HS-5 (cell line): ENCODE measurements at places on chromosomes 7 and 10.

- no peak for DNase-seq
Measured at GRCh38 chr7:35866186-35866585, 65.3 kb downstream of the SEPTIN7 start.

DNA sequence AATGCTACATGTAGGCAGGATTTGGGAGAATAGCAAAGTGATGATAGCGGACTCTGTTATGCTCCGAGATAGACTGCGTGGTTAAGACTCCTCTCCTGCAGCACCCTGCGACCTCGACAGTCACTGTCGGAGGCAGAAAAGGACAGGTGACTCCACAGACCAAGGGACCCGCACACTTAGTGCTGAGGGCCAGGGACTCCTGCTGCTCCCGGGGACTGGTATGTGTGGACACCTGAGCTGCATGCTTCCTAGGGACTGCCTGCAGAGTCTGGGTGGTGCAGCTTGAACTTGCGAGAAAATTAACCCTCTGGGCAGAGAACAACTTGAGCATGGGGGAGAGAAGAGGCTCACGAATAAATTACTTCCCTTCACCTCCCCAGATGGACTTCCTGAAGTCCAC lies 407.1 kb upstream of the PFKP start:
- no peak for DNase-seq

DNA sequence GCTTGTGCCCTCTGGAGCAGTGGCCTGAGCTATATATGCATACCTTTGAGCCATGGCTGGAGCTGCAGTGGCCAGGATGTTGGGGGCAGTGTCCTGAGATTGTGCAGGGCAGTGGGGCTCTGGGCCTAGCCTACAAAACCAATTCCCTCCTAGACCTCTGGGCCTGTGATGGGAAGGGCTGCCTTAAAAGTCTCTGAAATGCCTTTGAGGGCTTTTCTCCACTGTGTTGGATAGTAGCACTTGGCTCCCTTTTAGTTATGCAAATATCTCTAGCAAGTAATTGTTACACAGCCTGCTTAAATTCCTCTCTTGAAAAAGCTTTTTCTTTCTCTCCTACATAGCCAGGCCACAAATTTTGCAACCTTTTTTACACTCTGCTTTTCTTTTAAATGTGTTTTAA lies 426.4 kb downstream of the ACTR3B start:
- DNase-seq = no peak

DNA sequence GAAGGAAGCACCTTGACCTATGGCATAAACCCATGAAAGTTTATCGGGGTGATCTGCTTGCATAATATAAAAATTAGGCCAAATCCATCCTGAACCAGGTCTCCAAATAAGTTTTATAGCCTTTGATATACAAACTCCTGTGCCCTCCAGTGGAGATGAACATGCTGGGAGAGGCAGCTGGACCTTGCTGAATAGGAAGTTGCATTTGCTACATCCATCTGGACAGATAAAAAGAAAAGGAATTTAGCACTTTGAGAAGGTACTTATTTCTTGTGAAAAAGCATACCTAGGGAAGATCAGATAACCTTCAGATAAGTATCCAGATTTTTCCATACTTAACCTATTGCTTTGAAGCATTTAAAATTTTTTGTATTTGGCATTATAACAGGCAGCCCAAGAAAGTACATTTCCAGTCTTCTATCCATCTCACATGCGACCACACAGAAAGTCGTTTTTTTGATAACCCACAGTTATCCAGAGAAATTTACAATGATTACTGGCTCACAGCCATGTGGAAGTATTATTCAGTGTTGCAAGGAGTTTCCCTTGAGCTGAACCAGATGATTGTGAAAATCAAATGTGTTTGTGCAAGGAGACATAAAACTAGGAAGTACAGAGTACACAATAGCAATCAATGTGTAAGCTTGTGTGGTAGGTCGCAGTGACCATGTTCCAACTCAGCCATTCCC lies 124.4 kb upstream of the STK17A start:
- no peak for DNase-seq

DNA sequence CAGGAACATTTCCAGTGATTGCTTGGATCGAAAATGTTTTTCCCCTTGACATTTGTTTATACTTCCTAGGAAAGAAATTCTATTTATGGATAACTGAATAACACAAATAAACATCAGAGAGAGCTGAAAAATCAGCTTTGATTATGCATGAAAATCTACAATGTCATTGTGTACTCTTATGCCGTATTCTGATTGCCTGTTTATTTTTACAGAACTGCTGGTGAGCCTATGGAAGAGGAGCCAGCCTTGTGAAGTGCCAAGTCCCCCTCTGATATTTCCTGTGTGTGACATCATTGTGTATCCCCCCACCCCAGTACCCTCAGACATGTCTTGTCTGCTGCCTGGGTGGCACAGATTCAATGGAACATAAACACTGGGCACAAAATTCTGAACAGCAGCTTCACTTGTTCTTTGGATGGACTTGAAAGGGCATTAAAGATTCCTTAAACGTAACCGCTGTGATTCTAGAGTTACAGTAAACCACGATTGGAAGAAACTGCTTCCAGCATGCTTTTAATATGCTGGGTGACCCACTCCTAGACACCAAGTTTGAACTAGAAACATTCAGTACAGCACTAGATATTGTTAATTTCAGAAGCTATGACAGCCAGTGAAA lies 121.5 kb downstream of the TWIST1 start:
- no peak for DNase-seq

- DNase-seq = no peak
Measured at GRCh38 chr7:144665689-144666381, 170.0 kb downstream of the TPK1 start.

- DNase-seq = no peak
Measured at GRCh38 chr10:5449823-5450222, 37.5 kb downstream of the NET1 start.

DNA sequence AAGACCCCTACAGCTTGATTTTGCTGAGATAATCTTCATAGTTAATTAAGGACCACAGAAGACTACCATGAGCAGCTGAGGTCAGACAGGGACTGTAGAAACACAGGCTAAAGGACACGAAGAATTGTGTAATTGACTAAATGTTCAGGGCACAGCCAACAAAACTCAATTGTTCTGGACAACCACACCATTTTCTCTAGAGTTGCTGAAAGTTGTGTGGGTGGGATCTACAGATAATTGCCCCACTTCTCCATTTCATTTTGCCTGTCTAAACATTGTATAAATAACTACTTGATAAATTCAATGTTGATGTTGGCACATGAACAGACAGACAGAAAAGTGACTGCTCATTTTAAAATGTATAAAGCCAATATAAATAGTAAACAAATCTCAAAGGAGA lies 39.0 kb upstream of the SLC16A12 start:
- no peak for DNase-seq

DNA sequence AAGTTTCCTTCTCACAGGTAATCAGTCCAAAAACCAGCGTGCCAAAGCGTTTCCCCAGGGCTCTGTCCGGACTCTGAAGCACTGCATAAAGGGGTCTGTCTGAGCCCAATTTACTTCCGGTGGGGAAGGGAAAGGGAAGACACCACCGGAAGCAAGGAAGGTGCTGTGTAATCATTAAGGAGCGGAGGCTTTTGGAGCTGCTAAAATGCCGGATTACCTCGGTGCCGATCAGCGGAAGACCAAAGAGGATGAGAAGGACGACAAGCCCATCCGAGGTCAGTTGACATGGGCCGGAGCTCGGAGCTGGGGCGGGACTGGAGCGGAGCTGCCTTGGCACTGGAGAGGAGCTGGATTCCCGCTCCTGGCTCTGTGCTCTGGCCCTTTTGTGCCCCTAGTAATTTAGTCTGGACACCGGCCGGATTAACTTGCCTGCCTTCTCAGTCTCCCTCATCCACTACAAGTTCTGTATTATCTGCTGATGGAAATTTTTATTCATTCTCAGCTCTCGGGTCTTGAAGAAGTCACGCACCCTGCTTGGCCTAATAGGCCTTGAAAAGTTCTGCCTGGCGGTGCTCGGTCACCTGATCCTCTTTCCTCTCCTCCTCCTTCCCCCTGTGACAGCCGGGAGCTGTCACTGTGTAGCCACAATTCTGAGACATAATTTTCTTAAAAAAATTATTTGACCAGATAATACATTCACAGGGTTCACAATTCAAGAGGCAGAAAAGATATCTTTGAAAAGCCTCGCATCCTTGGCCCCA lies at the start of gene PSMC2:
Gene PSMC2 (plus strand): TSS at position 137 of the 761 bp plus-strand sequence. CDS start 69 bp downstream, at position 206.
- DNase-seq = peak; percentile 54

DNA sequence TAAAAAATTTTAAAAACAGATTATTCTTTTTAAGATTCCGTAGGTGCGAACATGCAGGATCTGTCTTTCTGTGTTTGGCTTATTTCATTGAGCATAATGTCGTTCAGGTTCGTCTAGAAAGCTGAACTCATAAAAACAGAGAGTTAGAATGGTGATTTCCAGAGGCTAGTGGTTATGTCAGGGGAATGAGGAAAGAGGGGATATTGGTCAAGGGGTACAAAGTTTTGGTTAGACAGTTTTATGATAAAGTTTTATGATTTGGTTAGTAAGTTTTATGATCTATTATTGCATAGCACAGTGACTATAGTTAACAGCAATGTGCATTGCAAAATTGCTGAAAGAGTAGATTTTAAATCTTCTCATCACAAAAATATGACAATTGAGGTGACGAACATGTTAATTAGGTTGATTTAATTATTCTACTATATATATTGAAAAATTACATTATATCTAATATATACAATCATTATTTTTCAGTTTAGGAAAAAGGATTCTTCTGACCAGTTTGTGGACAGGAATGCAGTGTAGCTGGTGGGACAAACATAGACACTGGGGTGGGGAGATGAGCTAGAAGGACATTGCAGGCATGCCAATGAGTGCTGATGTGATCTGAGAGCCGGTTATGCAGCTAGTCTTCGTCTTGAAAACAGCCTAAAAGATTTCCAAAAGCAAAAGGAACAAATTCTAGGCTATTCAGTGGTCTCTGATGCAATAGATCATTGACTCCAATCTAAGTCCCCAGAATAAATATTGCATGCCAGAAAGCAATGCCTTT lies 31.3 kb upstream of the MALRD1 start:
- no peak for DNase-seq

DNA sequence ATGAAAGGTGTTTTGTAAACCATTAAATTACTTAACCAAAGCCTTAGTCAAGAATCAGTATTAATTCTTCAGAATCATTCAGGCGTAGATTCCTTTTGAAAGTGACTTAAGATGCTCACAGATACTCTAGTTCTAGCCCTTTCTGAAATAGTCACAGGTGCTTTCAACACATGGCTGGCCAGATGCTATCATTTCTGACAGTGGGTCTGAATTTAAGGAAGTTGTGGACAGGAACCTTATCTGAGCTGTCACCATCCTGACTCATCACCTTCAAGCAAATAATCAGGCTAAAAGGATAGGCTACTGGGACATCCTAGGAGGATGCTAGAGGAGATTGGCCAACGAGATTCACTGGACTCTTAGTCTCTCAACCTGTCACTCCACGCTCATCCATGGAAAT lies 501.5 kb downstream of the LRMDA start:
- no peak for DNase-seq

DNA sequence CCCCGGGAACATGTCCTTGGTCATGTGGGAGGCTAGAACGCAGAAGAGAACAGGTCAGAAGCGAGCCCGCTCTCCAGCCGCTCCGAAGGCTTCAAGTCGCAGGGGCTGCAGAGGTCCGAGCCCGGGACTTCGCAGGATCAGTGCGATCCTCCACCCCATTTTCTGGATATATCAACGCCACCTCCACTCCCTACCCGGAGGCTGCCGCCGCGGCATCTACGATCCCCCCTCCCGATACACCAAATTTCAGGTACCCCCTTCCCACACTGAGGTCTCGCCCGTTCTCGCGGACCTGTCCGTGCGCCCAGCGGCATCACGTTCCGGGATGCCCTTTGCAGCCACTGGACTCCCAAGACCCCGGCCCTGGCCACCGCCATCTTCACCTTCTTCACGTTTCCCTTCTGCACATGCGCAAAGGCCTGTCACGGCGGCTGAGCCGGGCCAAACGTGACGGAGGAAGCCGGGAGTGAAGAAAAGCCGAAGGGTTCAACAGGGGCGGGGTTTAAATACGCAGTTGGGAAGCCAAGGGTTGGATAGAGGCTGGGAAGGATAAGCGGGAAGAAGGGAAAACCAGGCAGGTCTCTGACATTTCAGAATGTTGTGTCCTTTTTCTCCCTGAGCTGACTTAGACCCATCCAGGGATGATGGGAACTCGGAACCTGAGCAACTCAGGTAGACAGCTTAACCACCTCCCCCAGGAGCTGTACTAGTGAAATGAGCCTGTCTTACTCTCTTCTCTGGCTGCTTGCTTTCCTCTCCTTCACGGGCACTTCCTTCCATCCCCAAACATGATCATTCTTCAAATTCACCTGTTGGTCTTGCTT lies at the start of gene NDUFB8:
Gene NDUFB8 (minus strand): TSS at position 397 of the 824 bp plus-strand sequence. CDS start 20 bp downstream, at position 377.
- no peak for DNase-seq

DNA sequence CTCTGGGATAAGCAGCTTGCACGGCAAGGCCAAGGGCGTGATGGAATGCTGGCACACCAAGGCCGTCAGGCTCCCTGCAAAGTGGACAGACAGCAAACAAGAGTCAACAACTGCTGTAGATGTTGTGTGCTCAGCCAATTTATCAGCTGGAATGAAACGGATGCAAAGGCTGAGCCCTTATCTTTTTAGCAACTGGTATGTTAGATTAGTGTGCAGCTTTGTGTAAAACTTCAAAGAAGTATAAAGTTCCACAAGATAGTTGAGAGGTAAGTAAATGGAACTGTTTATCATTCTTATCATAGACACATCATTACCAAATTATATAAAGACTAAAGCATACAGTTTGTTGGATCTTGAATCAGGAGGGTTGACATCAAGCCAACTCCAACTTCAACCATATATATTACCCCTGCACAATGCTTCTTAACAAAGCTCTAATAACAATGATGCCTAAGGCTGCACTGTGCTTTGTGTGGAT lies 289.0 kb downstream of the TNS3 start:
- DNase-seq = no peak

DNA sequence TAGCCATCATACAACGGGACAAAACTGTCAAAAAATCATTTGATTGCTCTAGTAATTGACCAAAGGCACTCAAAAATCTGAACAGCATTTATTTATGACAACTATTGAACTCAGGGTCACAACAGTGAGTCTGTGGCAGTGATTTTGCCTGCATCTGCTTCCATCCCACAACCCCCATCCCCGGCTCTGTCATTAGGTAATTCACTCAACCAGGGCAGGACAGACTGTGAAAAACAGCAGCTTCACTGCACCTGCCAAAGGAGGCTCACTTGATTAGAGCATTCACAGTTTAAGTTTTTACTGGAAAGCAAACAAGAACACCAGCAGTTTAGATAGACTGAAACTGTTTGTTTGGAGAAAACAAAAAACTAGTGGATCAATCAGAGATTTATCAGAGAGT lies 22.2 kb downstream of the NRCAM start:
- no peak for DNase-seq

GRCh38 chr7:52436278-52436677 lies 599.2 kb upstream of the POM121L12 start:
- no peak for DNase-seq

DNA sequence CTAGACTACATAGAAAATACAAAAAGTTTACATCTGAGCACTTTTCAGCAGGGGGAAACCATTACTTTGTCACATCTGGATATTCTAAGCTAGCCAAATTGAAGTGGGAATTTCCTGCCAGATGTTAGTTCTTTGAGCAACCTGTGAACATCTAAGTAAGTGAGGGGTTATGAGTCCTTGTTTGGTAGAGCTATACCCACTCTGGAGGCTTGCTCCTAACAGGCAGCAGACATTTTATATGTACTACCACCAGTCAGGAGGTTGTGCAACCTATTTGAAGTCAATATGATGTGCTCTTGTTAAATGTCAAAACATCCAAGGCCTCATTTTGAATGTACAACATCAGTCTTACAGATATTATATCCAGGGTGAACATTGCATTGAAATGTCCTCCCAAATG lies 143.3 kb upstream of the KAT6B start:
- DNase-seq = no peak

GRCh38 chr10:42623929-42624328 lies 14.4 kb downstream of the ZNF33B start:
- DNase-seq = no peak
